HS-5 (cell line): ENCODE measurements at places on chromosomes 16 and 17.

GRCh38 chr16:72805486-72805885 lies 242.4 kb downstream of the ZFHX3 start:
- DNase-seq = no peak

GRCh38 chr17:50792132-50792531 lies 24.8 kb upstream of the ANKRD40CL start:
- DNase-seq = no peak

- DNase-seq = no peak
Measured at GRCh38 chr16:67862623-67863583, 9.9 kb upstream of the EDC4 start.

DNA sequence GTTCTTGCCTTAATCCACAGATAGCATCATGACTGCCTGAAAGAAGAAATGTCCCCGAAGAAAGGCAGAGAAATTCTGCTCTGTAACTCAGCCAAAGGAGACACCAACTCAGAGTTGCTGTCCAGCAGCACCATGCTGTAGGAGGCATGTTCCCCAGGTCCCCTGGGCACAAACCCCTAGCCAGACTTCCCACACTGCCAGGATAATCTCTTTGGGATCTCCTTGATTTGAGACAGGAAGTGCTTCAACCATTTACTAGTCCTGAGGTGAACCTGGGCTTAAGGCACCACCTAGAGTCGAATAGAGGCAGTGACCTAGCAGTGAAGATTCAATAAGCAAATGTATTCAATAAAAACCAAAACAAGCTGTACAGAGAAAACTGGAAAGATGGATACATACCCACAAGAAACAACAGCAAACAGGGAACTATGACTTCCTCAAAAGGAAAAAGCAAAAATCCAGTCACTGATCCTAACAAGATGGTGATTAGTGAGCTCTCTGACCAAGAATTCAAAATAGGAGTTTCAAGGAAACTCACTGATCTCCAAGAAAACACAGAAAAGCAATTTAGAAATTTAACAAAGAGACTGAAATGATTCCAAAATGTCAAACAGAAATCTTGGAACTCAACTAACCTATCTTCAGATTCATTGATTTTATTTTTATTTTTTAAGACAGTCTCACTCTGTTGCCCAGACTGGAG lies 5.7 kb downstream of the OR4D2 start:
- no peak for DNase-seq

DNA sequence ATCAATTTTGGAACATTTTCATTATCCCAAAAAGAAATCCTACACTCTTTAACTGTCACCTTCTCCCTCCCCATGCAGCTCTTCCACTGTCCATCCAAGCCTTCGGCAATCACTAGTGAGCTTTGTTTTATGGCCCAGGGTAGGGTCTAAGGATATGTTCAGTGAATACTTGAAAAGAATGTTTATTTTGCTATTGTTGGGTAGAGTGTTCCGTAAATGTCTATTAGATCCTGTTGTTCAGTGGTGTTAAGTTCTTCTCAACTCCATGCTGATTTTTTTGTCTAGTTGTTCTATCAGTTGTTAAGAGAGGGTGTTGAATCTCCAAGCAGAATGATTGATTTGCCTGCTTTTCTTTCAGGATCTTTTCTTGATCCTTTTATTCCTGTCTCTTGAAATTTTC lies 29.9 kb downstream of the SPECC1 start:
- DNase-seq = no peak

DNA sequence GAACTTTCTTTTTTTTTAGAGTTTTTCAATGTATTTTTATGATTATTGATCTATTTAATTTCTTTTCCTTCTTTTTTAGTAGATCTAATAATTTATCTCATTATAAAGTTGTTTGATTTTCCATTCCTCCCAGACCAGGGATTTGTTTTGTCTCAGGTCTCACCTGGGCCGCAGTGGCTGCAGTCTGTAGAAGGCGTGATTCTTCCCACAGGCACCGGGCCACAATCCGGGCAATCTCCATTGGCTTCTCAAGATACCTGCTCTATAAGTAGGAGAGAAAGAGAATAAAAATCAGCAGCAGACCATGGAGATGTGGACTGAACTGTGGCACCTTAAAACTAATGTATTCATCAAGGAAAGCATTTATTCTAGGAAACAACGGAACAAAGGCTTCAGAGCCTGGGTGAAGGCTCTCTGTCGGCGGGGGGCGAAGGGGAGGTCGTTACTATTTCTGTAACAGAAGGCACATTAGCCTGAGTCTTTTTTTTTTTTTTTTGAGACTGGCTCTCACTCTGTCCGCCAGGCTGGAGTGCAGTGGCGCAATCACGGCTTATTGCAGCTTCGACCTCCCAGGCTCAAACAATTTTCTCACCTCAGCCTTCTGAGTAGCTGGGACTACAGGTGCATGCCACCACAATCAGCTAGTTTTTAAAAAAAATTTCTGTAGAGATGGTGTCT lies 42.7 kb downstream of the STAT3 start:
- no peak for DNase-seq

GRCh38 chr17:82489117-82489516 lies 30.4 kb upstream of the FOXK2 start:
- no peak for DNase-seq

DNA sequence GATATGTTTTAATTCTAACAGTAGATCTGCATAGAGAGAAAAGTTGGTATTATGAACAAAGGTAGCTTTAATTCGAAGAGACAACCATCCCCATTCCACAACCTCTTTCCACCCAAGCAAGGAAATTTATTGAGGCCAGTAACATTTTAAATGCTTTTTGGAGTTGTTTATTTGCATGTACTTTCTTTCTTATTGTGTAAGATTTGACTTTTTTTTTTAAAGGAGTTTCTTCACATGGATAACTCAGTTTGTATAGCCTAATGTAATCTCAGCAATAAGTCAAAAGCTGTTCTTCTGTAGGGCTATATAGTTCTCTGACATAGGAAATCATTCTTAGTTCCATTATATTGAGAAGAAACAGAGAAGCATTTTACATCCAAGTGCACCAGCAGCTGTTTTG lies 163.3 kb downstream of the PRKCA start:
- no peak for DNase-seq

GRCh38 chr16:48123104-48123788 lies 32.5 kb downstream of the ABCC12 start:
- peak; percentile 88 for DNase-seq

DNA sequence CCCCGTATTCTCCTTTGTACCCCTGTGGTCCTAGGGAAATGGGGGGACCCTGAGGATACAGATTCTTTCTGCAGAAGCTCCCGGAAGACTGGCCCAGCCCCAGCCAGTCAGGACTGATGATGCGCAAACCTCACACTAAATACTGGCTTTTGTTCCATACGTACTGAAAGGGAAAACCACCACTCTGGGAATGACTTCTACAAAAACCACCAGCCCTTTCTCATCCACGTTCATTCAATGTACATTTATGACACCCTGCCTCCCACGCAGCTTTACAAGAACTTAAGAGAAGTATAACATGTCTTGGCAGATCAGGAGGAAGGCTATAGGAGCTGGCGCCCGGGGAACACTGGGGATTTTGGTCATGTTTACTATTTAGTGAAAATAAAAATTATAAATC lies 70.6 kb downstream of the MARCHF10 start:
- DNase-seq = no peak

DNA sequence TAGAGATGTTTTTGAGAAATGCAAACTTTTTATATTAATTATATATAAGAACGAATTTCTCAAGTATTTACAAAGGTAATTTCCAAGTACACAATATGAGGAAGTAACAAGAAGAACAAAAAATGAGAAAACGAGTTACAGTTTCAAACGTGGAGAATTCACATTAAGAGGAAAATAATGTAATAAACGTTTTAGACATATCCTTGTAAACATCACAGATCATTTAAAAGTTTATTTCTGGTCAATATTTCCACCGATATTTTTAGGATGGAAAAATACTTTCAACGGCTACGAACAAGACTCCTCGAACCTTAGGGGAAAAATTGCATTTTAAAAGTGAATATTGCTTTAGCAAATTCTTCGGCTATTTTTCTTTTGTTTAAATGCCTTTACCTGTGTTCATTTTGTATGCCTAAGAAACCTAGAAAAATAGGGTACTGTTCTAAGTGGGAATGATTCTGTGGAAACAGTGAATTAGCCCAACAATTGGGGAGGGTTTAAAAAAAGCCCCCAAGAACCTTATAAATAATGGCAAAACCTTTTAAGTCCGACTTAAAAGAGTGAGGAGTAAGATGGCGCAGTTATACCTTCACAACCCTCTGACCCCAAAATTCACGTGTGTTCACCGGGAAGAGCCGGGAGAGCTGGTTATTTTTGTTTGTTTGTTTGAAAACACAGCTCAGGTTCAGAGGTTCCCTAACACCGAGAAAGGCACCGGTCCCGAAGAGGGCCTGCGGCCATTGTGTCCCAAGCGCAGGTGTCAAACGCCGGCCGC lies 3.3 kb downstream of the HNF1B start:
- no peak for DNase-seq

DNA sequence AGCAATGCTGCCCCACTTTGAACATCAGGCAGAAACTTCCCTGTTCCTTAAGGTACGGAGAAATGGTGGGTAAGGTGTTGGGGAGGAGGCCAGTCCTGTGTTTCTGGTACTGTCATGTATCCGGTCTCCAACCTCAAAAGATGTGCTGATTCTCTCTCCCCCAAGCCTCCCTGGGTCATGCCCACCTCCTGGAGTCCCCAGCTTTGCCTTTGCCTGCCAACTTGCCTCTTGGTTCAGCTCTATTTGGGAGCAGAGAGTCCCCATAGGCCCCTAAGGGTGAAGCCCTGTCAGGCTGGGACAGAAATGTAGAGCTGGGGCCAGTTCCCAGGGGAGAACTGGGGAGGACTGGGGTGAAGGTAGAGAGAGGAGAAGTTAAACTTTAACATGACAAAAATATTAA lies 1.6 kb upstream of the TBX21 start:
- no peak for DNase-seq

DNA sequence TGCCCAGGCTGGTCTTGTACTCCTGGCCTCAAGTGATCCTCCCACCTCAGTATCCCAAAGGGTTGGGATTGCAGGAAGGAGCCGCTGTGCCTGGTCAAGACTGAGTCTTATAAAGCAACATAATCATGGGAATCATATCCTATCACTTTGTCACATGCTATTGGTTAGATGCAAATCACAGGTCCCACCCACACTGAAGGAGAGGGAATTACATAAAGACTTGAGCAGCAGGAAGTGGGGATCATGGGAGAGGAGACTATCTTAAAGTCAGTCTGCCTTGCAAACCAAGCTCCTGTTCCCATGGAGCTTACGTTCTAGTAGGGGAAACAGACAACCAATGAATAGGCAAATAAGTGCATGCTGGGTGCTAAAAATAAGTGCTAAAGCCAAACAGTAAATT lies 28.3 kb upstream of the TENT4B start:
- no peak for DNase-seq

DNA sequence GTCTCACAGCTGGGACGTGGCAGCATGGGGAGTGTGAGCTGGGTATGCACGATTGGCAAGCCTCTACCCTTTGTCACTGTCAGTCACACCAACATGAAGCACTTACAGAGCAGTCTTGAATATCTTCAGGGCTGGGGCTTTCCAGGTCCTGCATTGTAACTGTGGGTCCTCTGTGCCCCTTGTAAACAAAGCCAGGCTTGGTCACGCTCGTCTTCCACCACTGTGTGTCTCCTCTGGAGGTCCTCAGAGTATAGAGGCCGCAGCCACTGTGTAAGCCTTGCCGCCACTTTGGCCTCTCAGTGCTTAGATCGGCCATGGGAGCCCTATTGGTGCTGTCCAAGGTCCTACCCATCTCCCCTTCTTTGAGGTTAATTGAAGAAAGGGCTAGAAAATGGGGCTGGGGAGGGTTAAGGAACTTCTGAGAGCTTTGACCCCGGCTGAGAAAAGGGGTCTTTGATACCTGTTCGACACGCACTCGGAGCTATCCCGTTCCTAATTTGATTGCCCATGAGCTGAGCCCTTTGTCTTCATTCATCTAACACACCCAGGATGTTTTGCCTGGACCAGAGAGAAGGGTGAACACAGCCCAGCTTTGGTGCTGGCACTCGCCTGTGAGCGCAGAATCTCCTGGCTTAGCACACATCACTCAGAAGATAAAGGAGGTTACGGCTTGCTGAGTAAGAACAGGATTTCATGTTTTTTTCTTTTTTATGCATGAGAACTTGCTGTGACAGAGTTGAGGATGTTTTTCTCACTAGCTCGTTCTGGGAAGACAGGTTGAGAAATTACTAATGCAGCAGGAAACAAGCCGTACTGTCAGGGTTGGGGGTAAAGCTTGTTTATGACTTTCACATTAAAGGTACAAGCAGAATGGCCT lies 267.9 kb downstream of the CPPED1 start:
- no peak for DNase-seq

DNA sequence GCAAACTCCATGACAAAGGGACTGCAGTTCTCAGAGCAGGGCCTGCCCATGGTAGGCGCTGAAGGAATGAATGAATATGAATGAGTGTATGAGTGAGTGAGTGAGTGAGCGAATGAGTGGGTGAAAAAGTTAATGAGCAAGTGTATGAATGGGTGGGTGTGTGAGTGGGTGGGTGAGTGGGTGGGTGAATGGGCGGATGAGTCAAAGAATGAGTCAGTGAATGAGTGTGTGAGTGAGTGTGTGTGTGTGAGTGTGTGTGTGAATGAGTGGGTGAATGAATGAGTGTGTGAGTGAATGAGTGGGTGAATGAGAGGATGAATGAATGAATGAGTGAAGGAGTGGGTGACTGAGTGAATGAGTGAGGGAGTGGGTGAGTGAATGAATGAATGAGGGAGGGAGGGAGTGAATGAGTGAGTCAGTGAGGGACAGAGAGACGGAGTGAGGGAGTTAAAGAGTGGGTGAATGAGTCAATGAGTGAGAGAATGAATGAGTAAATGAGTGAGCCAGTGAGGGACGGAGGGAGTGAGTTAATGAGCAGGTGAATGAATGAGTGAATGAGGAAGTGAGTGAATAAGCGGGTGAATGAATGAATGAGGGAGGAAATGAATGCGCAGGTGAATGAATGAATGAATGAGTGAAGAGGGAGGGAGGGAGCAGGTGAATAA lies 11.1 kb upstream of the CHMP6 start:
- no peak for DNase-seq
